Esophagus squamous epithelium (tissue), 5 donors: ENCODE measurements at places on chromosomes 7 and 10.

- no peak for DNase-seq
Measured at GRCh38 chr10:14322526-14323188, 8.1 kb downstream of the FRMD4A start.

DNA sequence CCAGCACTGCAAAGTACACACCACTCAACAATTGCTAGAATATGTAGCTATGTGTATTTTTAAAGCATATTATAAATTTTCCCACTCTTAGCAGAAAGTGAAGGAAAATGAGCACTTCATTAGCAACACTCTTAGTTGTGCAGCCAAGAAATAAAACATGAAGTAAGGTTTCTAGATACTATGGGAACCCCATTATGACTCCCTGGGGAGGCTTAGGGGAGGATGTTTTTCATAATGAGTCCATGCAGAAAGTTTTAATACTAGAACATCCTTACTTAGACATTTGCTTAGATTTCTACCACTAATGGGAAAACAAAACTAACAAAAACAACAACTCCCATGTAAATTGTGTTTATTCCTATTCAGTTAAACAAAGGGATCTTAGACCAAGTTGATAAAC lies 148.4 kb upstream of the HDAC9 start:
- DNase-seq, result no peak

DNA sequence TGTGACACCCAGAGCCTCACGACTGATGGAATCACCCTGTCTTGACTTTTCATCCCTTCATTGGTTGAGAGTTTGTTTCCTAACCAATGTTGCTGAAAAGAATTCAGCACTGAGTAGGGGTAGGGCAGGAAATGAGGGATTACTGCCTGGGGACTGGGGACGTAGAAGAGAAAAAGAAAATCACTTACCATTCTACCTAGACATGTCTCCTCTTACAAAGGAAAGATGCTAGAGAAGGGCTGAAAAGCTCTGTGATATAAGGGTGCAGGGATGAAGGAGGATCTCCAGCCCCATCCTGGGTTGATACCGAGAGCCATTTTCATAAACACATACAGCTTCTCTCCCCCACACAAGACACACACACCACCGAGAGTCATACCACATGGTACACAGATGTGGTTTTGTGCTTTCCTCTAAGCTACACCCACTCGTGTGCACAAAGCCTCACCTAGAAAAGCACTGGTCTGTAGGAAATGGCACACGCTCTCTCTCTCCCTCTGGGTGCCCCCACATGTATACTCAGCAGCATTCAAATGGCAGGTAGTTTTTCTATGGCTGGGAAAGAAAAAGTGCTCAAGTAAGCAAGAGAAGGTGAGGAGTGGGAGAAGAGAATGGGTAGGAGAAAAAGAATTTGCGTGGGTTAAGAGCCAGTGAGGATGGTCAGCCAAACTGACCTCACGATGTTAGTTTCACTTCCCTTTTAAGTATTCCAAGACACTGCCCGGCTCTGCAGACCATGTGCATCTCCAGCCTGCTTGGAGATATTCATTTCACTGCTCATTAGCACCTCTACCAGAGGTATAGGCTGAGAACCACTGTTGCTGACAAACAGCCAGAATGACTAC lies 85.8 kb downstream of the CALD1 start:
- DNase-seq, result no peak

GRCh38 chr7:123725586-123726171 lies 23.1 kb downstream of the WASL start:
- no peak for DNase-seq

DNA sequence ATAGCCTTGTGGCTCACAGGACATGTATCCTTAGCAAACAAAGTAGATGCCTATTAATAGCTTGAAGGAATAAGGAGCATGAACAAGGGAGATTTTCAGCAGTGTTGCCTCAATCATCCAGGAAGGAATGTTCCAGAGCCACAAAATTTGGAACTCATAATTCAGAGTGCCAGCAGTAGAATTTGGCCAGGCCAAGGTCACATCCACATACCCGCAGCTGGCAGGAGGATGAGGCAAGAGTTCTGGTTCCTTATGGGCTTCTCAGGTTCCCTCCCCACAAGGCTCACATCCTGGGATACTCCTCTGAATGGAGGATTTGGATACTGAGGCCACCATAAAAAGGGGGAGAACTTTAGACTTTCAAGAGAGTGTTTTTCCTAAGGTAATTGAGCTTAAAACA lies 45.8 kb downstream of the SUFU start:
- DNase-seq, result no peak

DNA sequence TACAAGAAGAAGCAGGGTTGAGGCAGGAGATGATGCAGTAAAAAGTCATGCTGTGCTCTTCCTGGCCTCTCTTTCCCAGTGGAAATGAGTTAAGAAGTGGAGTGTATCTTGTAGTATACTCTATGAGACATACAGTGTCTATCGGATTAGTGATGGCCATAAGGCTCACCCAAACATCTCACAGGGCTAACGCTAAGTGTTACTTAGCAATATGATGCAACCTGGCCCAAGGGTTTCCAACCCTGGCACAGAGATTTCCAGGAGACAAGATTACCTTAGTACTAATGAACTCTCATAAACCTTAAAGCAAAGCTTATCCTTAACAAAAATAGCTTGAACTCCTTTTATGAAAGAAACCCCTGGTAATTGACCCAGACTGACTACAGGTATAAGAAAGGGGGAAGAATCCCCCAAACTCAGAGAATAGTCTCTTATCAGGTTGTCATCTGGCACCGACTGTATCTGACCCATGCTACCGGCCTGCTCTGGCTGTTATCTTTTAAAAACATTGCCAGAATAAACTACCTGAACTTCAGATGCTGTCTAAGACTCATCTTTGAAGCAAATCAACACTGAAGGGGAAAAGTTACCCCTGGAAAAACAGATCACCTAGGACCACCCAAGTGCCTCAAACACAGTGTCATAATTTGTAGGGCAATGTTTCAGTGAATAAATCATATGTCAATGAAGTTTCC lies 1002.0 kb downstream of the REEP3 start:
- no peak for DNase-seq

GRCh38 chr7:75814407-75814947 lies 871 bp upstream of the CCL24 start:
- no peak for DNase-seq

GRCh38 chr10:47121336-47121735 lies 178.7 kb upstream of the GDF10 start:
- no peak for DNase-seq

DNA sequence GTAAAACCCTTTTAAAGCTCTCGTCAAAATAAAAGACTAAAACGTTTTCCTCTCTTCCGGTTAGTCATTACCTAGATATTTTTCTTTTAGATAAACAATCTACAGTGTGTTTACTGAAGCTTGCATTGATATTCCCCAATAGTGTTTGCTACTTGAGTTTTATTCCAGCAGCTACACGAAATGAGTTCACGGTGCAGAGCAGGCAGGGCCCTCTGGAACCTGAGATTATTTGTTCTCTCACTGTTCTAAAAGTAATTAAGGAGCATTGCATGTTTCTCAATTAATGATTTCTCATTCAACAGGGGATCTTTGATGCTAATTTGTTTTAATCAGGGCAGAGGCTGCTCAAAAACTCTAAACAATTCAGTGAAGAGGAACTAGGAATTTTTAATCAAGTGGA lies 319.7 kb downstream of the GFRA1 start:
- no peak for DNase-seq

GRCh38 chr10:11529276-11529903 lies 82.1 kb downstream of the USP6NL start:
- DNase-seq, result no peak

DNA sequence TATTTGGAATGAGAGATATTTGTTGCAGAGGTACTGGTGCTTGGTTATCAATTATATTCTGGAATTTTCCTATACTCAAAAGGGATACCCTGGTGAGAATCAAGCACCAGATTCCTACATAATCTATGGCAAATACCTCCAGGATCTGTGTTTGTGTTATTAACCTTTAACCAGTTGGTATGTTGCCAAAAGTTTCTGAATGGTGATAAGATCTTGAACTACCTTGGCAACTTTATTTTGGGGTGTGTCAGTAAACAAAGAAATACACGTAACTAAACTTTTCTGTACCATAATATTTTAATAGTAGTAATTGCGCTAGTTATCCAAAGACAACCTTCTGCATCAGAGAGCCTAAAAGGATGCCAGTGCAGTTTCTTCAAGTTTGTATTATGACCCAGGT lies 13.4 kb downstream of the SCIN start:
- DNase-seq, result no peak

DNA sequence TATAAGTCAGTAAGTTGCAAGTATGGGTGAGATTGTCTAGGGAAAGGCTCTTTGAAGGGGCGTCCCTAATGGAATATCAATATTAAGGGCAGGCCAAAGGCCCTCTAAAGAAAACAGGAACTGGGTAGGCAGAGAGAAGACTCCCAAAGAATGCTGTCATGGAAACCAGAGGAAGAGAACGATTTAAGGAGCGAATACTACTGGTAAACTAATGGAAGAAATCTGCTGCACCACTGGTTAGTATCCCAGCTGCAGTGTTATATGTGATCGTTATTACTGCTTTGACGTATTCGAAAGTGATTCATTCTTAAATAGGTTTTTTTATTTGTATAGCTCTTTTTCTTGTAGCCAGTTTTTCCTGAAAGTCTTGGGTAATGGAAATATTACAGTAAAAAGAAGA lies 1.3 kb downstream of the CASP2 start:
- DNase-seq, result no peak

GRCh38 chr7:91636728-91637127 lies 243.8 kb downstream of the MTERF1 start:
- no peak for DNase-seq

DNA sequence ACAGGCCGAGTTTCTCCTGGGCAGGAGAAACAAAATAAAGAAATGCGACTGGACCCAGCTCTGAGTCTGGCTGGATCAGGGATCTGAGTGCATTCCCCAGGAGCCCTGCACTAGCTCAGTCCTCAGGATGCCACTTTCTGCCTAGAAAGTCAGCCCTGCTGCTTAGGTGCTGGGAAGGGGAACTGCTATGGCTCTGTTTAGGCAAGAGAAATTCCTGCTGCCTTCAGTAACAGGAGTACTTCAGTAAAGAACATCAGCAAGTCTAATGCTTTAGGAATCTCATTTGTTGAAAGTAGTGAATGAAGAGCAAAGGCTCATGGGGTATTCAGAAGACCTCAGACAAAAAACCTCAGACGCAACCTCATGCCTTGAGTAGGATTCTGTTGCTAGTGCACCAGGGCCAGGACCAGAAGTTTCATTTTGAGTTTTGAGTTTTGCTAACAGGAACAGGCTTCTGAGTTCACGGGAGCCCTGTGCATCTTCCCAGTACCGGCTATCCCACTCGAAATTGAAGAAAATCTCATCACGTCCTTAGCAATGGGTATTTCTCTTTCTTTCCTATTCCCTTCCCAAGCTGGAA lies 170.8 kb upstream of the CDCA7L start:
- DNase-seq, result no peak

DNA sequence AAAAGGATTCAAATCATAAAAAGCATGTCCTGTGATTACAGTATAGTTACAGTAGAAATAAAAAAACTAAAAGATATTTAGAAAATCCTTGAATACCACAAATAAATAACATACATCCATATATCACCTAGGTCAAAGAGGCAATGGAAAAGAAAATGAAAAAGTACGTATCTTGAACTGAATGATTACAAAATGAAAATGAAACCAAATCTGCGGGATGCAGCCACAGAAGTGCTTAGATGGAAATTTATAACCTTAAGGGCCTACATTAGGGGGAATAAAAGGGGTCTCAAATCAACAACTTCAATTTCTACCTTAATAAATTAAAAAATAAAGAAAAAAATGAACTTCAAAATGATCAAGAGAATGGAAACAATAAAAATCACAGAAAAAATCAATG lies 879.0 kb upstream of the CELF2 start:
- no peak for DNase-seq

DNA sequence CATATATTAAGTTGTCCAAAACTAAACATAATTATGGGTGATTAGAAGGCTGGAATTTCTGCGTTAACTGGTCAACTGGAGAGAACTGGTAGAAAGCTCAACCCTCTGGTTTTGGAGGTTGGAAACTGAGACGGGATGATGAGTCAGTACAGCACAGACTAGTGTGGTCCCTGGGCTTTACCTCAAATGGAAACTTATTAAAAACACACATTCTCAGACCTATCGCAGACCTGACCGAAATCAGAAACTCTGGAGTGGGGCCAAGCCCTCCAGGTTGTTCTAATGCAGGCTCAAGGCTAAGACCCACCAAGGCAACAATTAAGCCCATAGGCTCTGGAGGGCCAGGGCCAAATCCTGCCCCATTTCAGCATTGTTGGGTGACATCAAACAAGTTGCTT lies 136.9 kb downstream of the KCNMA1 start:
- DNase-seq, result no peak

DNA sequence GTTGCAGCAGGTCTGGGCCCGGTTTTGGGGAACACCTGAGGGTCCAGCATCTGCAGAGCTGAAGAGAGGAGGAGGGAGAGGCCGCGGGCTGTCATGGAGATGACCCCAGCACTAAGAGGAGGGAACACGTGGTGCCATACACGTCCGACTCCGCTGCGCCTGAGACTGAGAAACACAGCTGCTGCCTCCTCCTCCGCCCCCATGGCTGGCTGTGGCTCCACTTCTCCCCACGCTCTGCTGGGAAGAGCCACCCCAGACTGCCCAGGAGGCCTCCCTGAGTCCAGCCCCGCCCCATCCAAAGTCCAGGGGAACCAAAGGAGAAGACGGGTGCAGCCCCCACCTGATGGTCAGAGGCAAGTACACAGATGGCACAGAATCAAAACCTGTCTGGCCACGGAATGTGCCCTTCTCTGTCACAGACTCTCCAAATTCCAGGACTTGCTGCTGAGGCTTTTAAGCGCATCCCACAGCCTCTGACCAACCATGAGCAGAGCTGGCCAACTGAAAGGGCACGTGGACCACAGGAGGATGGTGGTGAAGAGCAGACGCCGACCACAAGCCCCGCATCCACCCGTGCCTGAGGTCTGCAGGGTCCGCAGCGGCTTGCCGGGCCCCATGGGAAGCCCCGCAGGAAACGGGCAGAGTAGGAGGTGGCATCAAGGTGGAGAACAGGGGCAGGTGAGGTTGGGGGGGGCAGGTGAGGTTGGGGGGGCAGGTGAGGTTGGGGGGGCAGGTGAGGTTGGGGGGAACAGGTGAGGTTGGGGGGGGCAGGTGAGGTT lies 24.0 kb downstream of the STK32C start:
- no peak for DNase-seq

- DNase-seq, result no peak
Measured at GRCh38 chr10:96025566-96025965, 17.8 kb upstream of the CCNJ start.

DNA sequence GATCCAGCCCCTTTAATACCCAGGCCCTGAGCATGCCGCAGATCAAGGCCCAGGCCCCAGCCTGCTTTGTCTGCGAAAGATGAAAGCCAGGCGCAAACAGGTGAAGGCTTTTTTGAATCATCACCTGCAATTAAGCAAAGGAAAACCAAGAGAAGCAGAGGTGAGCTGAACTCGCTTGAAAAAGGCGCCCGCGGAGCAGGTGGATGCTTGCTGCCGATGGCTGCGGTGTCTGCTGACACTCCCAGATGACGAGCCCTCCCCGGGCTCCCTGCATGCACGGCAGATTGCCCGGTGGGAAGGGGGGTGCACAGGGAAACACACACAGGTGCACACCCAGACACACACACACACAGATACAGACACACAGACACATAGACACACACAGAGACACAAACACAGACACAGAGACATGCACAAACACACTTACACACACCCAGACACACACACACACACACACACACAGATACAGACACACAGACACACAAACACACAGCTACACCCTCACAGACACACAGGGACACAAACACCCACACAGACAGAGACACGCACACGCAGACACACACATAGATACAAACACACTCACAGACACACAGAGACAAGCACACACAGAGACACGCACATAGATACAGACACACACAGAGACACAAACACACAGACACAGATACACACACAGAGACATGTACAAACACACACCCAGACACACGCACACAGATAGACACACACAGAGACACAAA lies 142.6 kb upstream of the RNF32 start:
- DNase-seq, result no peak
